Caco-2 (cell line): ENCODE measurements at places on chromosomes 7 and 10.

- no peak for DNase-seq
Measured at GRCh38 chr7:1609023-1609422, 39.2 kb upstream of the PSMG3 start.

GRCh38 chr7:3495530-3495929, 194.5 kb downstream of the SDK1 start:
- no peak for DNase-seq

- DNase-seq: no peak
Measured at GRCh38 chr7:45122975-45123860, 11.7 kb upstream of the TBRG4 start.

DNA sequence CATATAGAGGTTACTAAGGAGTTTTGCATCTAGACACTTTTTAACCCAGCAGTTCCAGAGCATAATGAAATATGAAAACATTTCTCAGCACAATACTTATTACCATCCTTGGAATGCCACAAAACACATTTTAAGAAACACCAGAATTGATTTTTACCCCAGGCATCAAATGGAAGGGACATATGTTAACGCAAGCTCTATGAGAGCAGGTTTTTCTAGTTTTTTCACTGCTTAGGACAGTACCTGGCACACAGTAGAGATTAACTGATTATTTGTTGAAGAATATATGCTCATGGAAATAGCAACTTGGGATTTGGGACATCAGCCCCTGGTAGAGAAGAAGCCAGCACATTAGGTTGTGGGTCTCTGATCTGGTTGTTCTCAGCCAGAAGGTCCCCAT, 67.0 kb upstream of the ARID5B start:
- no peak for DNase-seq

GRCh38 chr10:9038146-9038714, 983.7 kb downstream of the GATA3 start:
- DNase-seq: no peak

DNA sequence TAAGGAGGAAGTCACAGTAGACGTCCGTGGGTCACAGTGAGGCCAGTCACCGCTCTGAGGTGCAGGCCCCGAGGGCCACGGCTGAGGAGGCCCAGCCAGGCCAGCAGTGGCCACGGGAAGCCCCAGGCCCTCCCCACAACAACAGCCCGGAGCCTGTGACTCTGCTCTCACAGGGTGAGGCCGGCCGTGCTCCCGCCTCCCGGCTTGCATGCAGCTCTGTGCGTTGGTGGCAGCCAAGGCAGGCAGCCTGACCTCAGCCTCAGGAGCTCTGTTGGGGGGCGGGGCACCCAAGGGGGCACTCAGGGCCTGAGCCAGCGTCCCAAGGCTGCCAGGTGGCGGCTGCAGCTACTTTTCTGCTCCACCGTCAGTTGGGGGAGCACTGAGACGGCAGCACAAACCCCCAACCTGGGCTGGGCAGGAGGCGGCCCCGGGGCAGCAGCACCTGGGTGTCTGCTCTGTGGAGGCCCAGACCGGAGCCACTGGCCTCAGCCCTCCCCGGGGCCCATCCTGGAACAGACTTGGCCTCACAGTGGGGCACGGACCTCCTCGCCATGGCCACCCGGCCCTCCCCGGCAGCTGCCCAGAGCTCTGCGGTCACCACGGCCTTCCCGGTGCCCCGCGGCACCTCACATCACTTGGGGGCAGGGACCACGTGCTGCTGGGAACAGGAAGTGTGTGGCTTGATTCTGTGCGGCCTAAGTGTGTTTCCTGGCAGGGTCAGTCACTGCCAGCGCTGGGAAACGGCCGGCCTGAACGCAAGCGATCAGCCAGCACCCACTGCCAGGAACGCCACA, 13.3 kb downstream of the CYP2W1 start:
- no peak for DNase-seq

DNA sequence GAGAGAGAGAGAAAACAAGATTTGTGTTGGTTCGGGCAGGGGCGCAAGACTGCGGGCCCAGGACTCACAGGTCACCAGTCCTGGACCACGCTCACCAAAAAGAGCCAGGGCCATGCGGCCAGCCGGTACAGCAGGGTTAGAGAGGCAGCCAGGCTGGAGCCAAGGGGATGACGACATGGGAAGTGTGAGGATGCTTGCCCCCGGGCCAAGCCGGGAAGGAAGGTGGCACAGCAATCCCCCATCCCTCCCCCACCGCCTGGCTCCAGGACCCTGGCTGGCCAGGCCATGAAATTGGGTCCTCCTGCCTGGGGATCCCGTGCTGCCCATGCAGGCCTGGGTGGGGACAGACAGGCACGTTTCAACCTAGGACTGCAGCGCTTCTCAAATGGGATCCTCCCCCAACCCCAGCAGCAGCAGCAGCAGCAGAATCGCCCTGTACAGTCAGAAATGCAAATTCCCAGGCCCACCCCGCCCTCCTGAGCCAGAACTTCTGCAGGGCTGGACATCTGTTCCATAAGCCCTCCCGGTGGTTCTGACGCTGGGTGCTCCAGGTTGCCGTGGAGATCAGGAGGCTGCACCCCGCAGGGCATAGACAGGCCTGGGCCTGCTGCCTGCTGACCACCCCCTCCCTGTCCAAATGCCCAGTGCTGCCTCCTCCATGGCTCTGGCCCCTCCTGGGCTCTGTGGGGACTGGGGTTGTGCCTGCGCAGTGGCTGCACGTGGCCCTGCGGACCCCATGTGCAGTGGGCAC, 35.0 kb downstream of the YKT6 start:
- DNase-seq: no peak

- DNase-seq: peak; percentile 92
Measured at GRCh38 chr7:434891-435629, 84.6 kb downstream of the PDGFA start.

DNA sequence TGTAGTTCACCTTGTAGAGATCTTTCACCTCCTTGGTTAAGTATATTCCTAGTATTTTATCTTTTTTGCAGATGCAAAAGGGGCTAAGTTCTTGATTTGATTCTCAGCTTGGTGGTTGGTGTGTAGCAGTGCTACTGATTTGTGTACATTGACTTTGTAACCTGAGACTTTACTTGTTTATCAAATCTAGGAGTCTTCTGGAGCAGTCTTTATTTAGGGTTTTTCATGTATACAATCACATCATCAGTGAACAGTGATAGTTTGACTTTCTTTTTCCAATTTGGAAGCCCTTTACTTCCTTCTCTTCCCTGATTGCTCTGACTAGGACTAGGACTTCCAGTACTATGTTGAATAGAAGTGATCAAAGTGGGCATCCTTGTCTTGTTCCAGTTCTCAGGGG, 33.8 kb downstream of the GPR22 start:
- DNase-seq: no peak

DNA sequence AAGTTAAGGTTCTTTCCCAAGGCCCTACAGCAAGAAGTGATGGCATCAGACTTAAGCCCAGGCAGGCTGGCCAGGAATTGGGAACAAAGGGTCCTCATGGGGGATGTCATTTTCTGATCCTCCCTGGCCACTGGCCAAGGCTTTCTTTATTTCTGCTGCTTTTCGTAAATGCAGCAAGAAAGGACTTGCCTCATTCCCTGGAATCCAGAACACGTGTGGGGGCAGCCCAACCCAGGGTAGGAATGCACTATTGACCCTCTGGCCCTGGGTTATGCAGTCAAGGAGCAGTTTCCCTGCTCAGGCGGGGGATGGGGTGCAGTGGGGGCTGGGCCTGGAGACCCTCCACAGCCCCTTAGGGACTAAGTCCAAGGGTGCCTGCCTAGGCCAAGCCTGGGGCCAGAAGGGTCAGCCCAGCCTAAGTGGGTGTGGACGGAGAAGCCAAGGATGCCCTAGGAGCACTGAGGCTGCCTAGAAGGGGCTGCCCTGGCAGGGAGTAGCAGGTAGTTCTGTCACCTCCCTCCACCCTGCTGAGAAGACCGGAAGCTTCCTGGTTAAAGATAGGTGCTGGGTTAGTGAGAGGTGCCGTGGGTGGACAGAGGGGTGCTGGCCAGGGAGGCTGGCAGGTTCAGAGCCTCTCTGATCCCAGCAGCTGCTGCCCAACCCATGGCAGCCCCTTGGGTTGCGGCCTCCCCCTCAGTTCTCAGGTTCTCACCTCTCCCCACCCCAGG, 179.2 kb downstream of the SH3PXD2A start:
- DNase-seq: peak; percentile 78

DNA sequence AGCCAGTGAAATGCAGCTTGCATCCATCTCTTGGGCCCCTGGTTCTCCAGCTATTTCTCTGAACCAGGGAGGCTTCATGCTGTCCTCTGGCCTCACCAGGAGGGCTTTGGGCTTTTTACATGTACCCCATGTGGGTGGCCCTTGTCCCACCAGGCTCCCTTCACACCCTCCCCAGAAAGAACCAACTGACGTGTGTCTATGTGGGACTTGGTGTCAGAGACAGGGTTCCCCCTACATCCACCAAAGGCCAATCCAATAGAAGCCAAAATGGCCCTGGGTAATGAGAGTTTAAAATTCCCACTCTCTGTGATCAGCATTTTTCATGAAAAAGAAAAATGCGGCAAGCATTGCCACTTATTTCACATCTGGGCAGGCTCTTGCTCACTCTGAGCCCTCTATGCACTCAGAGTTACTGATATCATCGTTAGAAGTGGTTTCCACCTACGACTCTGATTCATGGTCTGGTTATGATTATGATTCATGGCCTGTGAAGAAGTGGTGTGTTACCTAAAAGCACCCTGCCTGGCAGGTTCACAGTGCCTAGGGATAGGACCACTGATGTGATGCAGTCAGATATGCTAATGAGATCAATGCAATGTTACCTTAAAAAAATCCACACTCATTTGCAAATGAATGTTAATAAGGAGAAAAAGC, 133.5 kb downstream of the BUB3 start:
- DNase-seq: no peak

- DNase-seq: no peak
Measured at GRCh38 chr10:21724020-21724589, 190.1 kb downstream of the MLLT10 start.

- no peak for DNase-seq
Measured at GRCh38 chr7:42407021-42407710, 170.2 kb upstream of the GLI3 start.

- DNase-seq: no peak
Measured at GRCh38 chr10:61845950-61846268, 55.6 kb upstream of the ARID5B start.

- no peak for DNase-seq
Measured at GRCh38 chr7:152865461-152865860, 105.9 kb downstream of the ACTR3B start.

DNA sequence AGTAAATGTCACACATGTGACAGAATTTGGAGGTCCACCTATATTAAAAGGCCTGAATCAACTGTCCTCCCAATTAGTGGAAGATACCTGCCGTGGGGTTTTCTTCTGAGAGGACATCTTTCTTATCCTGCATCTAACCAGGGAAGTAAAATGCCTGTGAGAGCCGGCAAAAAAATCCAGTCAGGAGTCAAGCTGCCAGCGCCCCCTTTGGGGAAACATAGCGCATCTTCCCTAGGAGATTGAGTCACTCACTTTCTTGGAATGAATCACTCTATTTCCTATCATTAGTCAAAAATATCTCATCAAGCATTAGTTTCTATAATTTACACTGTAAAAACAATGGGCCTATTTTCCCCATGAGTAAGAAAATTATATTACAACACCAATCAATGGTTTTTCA, 66.4 kb upstream of the ANK3 start:
- DNase-seq: no peak

GRCh38 chr10:70379581-70380176, 2.7 kb downstream of the LRRC20 start:
- no peak for DNase-seq

- no peak for DNase-seq
Measured at GRCh38 chr10:24147321-24147720, 61.6 kb upstream of the KIAA1217 start.

GRCh38 chr10:70060389-70060788, 7.7 kb downstream of the MACROH2A2 start:
- DNase-seq: no peak

DNA sequence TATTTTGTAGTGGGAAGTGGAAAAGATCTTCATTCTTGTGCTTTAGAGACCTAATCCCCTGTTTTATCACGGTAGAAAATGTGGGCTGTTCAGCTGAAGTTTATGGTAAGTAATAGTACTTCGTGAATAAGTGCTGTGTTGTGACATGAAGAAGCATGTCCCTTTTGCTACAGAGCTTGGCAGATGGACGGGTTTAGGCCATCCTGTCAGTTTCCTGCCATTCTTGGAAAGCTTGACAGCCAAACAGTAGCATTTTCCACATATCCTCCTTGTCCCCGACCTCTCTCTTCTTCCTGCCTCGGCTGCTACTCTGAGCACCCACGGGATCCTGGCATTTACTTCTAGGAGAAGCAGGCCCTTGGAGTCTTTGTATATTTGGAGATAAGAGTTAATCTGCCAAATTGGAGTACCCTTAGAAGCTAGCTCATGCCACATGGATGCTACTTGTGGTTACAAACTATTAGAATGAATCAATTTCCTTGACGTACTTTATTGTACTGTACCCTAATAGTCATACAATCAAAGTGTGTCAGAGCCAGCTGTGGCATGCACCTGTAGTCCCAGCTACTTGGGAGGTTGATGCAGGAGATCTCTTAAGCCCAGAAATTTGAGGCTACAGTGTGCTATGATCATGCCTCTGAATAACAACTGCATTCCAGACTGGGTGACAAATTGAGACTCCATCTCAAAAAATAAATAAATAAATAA, 39.2 kb downstream of the PNLIPRP3 start:
- no peak for DNase-seq

DNA sequence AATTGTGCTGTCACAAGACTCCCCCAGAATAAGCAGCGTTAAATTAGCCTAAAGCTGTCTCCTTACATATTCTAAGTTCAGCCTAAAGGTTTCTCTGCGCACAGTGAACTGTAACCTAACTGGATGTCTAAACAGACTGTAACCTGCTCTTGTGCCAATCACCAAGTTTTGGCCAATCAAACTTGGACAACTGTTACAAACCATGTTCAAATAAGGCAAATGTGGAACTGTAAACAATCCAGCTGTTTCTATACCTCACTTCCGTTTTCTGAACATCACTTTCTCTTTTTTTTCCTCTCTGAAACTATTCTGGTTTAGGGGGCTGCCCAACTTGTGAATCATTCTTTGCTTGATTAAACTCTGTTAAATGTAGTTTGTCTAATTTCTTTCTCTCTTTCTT, 252.2 kb upstream of the HABP2 start:
- DNase-seq: no peak

GRCh38 chr10:37812290-37812689, 45.1 kb downstream of the ZNF248 start:
- DNase-seq: no peak

GRCh38 chr10:58741673-58742072, 229.0 kb downstream of the BICC1 start:
- no peak for DNase-seq

DNA sequence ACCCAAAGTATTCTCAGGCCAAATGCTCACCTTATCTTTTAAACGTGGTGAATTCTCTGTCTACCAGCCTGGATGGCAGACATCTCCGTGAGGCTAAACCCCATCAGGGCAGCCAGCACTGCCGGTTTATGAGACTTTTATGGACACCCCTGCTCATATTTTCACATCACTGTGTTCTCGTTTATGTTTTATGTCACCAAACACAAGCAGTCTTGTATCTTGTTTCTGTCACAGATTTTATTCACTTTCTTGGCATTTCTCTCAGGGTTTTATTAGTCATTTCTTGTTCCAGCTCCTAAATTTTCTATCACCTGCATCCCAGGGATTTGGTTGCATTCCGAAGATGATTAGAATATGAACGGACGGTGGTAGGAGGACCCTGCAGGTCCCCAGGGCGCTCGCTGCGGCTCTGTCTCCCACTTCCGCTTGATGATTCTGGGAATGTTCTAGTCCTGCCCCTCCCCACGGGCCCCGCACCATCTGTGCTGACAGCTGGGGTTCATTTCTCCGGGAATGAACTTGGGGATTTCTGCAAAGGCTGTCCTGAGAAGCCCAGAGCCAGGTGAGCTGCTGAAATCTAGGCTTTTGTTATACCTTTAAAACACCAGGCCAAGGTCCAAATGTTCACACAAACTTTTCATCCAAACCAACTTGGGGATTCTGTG, 217.6 kb downstream of the GFRA1 start:
- no peak for DNase-seq

- no peak for DNase-seq
Measured at GRCh38 chr10:60171436-60172013, 218.2 kb downstream of the ANK3 start.
